Vein endothelial cell (primary cell): ENCODE measurements at places on chromosomes 16 and 17. TPM values are rescaled to one million over a fixed set of nuclear protein-coding genes. Genes with fewer than 3 reads are reported as not detected.

The GDPD3 gene
- total RNA-seq = 1.3 and 1.8 TPM in 2 replicates

The GDPD1 gene
- total RNA-seq = 2.6 and 3.2 TPM in 2 replicates

The NHLRC4 gene
- 2.4 and 2.9 TPM in 2 replicates for total RNA-seq

The KRTAP3-1 gene
- not detected in 2 replicates for total RNA-seq

The LGALS9 gene
- 36.9 and 49.0 TPM in 2 replicates for total RNA-seq
